ENCODE measurements at places on chromosomes 6 and 20.

DNA sequence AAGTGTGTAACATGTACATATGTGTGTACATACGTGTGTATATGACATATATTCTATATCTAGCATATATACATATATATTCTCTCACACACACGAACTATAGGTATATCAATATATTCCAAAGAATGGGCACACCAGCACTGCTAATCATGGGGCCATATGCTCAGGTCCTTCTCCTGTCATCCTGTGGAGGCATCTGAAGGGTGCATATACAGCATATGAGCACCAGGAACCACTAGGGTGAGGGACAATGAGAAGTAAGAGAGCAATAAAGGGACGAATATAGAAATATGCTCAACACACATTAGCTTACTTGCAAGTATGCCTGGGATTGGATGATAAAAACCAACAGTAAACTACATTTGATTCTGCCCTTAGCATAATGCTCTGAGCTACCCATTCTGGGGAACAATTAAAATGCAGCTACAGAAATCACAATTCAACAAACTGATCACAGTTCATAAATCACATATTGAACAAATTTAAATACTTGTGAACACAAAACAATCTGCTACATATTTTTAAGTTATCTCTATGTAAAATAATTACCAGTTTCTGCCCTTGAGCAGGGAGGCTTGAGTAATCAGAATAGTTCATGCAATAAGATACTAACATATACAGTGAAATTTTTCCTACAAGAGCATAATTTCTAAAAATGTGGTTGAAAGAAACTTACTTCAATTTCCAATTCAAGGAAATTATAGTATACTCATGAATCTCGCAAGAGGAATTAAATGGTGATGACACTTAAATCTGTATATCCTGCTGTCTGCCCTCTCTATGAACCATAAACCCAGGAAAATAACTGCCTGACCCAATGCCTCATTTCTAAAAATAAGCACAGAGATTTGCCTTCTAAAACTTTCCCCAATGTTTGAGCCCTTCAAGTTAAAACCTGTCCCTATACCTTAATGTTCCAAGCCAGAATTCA lies 272.2 kb upstream of the THEMIS start:
- no peak for DNase-seq

DNA sequence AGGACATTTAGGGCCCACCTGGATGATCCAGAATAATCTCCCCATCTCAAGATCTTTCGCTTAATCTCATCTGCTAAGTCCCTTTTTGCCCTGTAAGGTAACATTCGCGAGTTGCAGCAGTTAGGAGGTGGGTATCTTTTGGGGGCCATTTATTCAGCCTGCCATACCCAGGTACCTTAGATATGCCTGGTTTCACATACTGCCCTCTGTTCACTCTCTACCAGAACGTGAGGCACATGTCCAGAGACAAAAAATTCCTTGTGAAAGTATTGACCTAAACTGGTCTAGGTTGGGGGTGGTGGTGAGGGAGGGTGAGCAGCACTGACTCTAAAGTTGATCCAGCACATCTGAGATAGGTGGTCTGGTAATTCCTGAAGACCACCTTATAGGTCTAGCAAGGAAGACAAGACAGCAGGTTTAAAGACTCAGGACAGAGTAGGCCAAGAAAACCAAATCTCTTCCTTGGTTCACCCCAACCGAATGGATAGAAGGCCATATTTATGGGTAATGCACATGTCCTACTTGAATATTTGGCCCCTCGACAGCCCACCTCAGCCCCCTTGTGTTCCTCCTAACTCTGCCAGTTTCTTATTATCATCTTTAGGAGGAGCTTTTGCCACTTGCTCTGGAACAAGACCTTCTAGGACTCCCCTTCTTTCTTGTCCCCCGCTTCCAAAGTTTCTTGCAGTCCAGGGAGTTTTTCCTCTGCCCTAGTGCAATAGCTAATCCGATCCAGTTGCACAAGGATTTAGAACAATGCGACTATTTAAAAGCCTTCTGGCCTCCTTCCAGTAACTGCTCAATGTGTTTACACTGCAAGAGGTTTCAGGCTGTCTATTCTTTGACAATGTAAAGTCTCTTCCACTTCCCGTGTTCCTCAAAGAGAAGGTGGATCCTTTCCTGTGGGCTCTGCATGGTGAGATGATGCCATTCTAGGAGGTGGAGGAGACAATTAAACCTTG lies 213.0 kb upstream of the LAMP5 start:
- DNase-seq, result no peak

- no peak for DNase-seq
Observed at GRCh38 chr6:156869980-156870398, 92.8 kb downstream of the ARID1B start.

DNA sequence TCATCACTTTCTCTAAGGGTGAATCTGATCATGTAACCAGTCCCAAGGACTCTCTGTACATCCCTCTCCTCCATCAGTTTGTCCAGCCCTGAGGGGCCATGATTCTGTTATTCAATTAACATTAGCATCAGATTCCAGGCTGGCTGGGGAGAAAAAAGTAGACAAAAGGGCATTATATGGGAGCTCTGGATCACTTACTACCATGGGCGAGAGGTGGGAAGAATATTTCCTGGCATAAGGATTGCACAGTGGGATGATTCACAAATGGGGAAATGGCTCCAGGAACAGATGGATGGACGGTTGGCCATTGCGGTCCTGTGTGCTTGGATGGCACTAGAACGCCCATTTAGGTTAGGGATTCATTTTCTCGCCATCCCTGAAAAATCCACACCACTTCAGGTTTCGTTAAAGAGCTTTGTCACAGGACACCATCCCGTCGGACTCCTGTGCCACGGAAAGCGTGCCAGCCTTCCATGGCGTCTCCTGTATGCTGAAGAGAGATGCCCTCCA lies 112.6 kb downstream of the THBS2 start:
- no peak for DNase-seq

DNA sequence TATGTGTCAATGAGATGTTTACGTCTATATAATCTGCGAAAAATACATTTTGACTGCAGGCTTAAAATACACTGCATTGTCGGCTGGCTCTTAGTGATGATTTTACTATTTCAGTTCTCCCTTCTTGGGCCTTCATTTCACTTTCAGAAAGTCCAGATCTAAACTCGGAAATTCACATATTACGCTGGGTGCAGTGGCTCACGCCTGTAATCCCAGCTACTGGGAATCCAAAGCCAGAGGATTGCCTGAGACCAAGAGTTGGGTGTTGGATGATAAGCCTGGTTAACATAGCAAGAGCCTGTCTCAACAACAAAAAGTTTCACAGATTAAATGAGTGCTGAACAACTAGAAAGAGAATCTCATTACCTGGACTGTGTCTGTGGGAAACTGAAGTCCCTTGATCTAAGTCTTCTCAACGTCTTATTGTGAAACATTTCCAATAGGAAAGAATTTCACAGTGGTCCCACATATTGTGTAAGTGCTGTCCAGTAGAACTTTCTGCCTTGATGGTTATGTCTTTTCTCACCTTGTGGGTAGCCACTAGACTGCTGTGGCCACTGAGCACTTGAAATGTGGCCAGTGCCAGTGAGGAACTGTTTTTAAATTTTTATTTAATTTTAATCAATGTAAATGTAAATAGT lies 1.9 kb downstream of the GINM1 start:
- DNase-seq, result no peak

- no peak for DNase-seq
Observed at GRCh38 chr20:36441027-36441414, 100.3 kb upstream of the MYL9 start.

DNA sequence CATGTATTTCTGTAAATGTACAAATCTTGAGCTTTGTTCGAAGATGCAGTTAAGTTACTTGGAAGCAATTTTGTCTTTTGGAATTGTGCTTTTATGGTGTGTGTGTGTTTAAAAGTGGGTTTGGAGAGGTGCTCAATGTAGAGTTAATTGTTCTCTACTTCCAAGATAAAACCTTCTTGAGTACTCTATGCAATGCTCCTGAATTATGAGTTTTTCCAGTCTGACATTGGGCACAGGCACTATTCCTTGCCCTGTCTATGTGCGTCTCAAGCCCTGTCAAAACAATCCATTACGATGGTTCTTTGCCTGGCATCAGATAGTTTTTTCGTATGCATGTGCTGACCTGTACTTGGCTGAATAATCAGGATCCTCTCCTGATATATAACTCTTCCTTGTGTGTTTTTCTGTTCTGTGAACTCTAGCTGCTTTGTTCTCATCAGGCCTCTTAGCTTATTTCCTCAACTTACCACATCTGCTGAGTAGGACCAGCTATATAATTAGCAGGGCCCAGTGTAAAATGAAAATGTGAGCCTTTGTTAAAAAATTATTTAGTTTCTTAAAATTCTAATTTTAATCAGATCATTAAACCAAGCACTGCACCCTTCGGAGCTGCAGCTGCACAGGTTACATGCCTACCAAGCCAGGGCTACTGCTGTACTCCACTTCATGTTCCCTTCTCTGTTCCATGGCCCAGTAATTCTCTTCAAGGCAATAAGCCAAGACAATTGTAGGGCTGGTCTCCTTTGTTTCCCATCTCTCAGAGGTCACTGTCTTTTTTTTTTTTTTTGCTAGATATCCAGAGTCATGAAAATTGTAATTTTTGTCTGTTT lies 160.1 kb downstream of the ZFAND3 start:
- DNase-seq, result no peak

GRCh38 chr6:119446609-119447008 lies 97.0 kb upstream of the MAN1A1 start:
- no peak for DNase-seq

DNA sequence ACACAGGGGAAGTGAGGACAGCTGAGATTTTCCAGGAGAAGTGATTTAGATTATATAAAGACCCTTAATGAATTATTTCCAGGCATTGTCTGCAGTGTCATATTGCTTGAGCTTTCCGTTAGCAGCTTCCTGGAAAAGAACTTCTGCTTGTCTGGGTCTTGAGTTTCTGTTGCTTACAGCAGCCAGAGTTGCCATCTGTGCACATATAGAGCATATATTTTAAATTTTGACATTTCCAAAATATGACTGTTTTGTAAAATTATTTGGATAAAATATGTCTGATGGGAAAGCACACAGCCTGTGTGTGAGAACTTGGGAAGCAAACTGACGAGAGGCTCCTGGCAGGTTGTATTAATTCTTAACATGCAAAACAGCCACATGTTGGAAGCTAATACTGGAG lies 21.0 kb upstream of the NKX2-2 start:
- no peak for DNase-seq

DNA sequence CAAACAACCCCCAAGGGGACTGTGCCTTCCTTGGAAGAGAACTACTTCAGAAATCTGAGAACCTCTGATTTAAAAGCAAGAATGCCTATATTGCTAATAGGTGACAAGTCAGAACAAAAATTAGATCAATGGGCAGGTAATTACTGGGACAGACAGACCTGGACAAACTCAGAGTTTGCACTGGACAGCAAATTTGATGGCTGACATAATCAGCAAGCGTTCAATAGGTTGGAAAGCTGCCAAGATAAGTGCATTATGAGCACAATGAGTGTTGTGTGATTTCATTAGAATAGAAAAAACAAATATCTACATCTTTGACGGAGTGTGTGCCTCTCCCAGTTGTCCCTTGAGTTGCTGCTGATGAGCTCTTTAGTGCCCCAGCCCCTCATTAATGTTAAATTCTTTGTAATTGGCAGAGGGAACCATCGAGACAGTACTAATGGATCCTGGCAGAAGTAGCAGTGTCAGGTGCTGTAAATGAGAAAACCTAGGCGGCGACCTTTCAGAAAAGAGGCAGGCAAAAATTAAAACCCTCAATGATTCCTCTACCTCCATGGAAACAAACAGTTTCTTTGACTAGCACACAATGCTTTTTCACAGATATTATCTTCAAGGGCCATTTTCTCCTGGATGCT lies 116.5 kb upstream of the COL21A1 start:
- no peak for DNase-seq

DNA sequence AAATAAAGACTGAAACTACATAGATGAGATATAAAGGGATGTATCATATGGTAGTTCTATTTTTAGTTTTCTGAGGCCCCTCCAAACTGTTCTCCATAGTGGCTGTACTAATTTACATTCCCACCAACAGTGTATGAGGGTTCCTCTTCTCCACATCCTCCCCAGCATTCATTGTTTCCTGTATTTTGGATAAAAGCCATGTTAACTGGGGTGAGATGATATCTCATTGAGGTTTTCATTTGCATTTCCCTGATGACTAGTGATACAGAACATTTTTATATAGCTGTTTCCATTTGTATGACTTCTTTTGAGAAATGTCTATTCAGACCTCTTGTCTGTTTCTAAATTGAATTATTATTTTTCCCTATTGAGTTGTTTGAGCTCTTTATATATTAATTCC lies 229.3 kb downstream of the RFPL4B start:
- DNase-seq, result peak; percentile 41

DNA sequence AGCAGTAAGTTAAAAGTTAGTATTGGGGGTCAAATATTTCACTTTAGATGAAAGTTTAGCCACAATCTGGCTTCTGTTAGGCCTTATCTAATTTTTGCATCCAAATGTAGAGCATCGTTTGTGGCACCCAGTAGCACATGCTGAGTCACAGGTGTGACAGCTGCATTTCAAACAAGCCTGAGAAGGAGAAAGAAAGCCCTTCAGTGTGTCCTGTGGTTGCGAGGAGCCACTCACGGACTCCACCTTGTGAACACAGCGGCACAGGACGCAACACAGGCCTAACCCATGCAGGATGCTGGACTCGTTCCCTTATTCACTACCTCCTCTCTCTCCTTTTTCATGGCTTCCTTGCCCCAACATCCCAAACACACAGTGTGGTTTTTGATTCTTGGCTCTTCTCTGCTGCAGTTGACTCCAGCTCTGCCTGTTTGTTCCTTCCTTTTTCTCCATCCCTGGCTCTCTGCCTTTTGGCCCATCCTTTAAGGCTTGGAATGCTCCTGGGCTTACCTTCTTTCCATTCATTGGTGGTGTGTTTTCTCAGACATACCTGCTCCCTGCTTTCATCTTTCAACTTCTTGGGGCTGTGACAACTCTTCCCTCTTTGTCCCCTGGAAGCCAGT lies 124.2 kb downstream of the SLC16A10 start:
- DNase-seq, result no peak
